ENCODE measurements at places on chromosomes 11 and 22.

DNA sequence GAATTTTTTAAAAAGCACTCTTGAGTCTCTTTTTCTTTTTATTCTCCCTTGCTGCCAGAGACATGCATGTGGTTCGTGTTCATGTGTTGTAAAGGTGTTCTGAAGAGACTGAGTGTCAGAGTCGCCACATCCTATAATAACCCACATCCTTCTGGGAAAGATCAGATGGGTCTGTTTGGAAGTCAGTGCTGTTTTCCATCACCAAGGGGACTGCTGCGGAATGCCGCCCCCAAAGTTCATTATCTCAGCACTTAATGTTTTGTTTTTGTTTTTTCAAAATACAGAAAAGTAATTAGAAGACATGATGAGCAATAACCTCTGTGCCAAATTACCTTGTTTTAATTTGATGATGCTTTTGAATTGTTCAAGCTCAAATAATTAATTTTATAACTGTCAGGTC, 56.9 kb upstream of the EIF3M start:
- no peak for DNase-seq

DNA sequence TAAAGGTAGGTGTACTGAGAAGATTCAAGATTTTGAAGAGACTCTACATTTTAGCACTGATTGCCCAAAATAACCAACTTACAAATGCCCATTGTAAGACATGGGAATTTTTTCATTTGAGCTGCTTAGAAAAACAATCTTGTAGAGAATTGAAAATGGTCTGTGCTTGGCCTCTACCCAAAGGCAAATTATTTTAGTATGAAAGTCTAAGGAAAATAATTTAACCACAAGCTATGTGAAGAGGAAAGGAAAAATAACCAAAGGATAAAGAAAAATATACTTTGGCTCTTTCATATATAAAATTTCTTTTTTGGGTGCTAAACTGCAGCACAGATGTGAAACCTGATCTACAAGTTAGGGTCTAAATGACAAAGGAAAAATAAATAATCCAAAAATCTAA, 54.9 kb downstream of the ME3 start:
- DNase-seq = no peak

DNA sequence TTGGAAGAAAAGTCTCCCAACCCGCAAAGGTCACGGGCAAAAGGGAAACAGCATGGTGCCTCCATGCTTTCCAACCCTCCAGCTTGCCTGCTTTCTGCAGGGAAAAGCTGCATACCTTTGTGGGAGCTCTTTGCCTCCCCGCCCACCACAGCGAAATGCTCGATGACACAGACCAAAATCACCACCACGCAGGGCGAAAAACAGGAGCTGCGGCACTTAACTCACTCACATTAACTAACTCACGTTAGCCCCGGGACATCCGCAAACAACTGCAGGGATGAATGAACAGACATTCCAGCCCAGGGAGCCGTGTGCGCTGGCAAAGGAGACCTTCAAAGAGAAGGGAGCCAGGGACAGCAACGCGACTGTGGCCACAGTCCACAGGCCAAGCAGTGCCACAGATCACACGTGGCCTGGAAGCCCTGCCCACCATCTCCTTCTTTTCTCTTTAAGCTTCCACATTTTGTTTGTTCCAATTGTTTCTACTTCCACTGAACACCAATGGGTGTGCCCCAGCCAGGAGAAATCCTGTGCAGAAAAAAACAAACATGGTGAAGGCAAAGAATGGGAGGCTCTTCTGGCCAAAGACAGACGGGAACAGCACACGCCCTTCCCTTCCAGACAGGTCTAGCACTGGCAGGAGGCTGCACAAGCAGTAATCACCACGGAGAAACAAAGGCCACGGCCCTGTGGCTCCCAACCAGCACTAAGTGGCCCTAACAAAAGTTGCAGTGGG, 39.3 kb downstream of the DUSP8 start:
- no peak for DNase-seq

GRCh38 chr11:19931141-19931770, 218.6 kb downstream of the NAV2 start:
- DNase-seq = no peak

- DNase-seq = no peak
Measured at GRCh38 chr11:1946812-1947484, at the start of gene MRPL23. TSS of gene MRPL23 (plus strand) at chr11:1947332. CDS start at chr11:1947363, 31 bp downstream.

DNA sequence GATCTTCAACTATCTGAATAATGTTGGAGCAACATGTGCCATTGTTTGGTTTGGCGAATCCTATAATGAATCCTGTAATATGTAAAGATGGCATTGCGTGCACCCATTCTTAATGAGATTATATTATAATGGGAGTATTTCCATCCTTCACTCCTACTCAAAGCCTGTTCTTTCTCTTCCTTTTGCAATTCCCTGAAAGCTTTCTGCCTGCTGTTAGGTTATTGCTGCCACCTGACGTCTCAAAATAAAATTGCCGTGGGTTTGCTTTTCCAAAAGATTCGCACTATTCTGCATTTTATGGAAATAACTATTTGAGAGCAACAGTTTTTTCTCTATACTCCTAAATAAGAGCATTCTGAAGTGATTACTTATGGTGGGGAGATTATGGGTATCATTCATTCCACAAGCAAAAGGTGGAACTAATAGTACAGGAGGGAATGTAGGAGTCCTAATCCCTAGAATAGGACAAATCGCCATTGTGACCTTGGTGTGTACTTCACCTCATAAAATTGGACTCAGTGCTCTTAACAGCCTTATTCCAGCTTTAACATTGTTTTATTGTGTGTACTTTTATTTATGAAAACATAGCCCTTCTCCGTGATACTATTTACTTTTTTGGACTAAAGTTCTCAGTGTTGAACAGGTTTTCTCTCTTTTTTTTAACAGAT, 69.6 kb upstream of the ALKBH3 start:
- no peak for DNase-seq

GRCh38 chr11:9972989-9973388, 309.1 kb downstream of the SWAP70 start:
- no peak for DNase-seq

All from T-cell (primary cell).